ENCODE measurements at places on chromosomes 4 and X. TPM values are rescaled to one million over a fixed set of nuclear protein-coding genes. Genes with fewer than 3 reads are reported as not detected.
A peak's percentile ranks its signal among the peaks of the same experiment; 100 is the strongest.

DNA sequence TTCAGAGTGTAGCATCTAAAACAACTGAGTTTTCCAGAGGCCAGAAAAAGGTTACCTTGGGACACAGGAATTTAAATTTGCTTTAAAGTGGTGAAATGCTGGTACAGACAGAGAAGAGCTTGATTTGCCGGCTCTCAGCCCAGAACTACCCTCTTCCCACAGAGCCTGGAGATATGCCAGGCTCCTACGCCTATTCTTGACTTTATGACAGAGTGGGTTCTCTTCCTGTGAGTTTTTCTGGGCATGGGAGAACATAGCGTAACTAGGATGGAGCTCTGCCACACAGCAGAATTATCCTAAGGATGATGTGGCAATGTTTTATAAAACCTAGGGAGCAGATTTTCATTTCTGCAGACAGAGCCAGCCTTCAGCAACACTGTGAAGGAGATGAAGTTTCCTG, 241.8 kb downstream of the GRIA3 start:
- no peak for DNase-seq

The BMPR1B gene
- total RNA-seq, result 1.3 TPM

GRCh38 chr4:41374490-41374889, 117.8 kb downstream of the UCHL1 start:
- DNase-seq, result no peak

- peak; percentile 24 for DNase-seq
Measured at GRCh38 chrX:112832481-112833095, 8.0 kb downstream of the AMOT start.

DNA sequence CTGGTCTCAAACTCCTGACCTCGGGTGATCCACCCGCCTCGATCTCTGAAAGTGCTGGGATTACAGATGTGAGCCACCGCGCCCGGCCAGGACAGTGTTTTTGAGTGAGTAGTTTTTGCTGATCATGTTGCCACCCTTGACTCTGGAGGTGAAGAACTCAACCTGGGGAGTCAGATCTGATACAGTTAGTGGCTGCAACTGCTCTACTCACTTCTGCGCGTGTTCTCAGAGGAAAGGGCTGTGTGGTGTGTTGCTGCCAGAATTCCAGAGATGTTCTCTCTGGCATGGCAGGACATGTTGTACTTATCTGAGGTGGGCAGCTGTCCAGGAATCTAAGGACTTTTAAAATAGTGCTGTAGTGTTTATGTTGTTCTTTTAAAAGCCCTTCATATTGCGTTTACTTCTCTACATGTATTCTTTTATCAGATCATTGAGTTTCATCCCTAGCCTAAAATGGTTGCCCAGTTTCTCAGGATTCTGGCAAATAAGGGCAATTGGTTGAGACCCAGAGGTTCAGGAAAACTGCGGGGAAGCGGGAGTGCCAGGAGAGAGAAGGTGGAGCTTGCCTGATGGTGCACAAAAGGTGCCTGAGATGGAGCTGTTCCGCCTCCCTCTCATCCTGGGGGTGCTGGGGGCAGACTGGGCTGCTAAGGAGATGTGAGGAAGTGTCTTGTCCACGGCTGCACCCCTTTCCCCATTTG, 97.7 kb downstream of the ARHGAP10 start:
- peak; percentile 89 for DNase-seq

The PNCK gene
- 2.1 TPM for total RNA-seq

The BEND4 gene
- not detected for total RNA-seq

The MAGEE1 gene
- 3.7 TPM for total RNA-seq

The LAMTOR3 gene
- total RNA-seq, result 43.0 TPM

The TKTL1 gene
- 0.46 TPM for total RNA-seq

The CXorf65 gene
- not detected for total RNA-seq

DNA sequence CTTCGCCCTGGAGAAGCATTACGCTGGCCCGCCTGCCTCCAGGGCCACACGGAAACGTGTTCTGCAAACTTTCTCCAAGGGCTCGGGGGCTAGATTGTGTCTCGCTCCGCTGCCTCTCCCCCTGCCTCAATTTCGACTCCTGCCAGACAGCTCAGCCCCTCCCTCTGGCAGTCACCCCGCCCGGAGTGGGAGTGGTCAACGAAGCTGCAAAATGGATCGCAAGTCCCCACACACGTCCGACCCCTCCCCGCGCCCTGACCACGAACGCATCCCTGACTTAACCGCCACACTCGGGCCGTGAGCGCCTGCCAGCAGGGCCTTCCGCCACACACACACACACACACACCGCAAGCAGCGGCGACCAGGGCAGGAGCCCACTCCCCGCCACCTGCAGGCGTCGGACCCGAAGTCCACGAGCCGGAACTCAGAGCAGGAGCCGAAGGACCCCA, 47.0 kb upstream of the NKAP start:
- DNase-seq, result no peak

DNA sequence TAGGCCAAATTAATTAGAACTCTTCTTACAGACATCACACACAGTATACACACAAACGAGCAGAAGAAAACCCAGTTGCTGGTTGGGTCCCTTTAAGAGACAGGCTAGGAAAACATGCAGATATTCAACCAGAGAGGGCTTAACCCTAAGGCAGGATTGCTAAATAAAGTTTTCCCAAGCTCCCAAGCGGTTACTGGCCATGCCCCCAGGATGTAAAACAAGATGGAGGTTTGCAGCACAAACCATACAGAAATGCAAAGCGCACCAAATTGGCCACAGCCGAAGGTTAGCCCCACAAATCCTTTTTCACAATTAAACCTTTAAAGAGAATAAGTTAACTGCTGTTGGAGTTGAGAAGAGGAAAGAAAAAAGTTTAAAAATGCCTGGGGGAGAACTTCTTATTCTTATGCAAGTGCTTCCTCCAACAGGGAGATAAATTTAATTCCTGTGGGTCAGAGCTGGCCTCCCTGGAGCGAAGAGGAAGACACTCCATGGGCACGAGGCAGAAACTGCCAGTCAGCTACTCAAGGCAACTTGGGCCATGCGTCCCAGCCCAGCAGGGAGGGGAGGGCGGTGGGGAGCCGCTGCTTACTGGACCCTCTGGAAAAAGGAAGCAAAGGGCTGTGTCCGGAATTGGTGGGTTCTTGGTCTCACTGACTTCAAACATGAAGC, 167.6 kb upstream of the ARSJ start:
- DNase-seq, result no peak

The STK26 gene
- total RNA-seq, result 14.6 TPM

DNA sequence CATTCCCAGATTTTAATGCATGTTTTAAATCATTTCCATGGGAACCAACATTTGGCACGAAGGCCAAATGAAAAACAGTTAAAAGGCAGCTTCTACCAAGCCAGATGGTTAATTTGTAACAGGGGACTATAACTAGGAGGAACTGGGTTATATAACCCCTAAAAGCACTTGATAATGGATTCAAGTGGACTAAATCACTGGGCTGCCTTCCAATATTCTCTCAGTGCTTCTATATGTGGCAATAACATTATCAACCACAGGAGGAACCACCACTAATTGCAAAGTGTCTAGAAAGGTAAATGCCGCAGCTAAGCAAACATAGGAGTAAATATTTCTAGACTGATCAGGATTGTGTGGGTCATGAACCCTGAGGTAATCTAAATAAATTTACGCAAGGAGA, 391.5 kb downstream of the UBE2NL start:
- DNase-seq, result no peak

DNA sequence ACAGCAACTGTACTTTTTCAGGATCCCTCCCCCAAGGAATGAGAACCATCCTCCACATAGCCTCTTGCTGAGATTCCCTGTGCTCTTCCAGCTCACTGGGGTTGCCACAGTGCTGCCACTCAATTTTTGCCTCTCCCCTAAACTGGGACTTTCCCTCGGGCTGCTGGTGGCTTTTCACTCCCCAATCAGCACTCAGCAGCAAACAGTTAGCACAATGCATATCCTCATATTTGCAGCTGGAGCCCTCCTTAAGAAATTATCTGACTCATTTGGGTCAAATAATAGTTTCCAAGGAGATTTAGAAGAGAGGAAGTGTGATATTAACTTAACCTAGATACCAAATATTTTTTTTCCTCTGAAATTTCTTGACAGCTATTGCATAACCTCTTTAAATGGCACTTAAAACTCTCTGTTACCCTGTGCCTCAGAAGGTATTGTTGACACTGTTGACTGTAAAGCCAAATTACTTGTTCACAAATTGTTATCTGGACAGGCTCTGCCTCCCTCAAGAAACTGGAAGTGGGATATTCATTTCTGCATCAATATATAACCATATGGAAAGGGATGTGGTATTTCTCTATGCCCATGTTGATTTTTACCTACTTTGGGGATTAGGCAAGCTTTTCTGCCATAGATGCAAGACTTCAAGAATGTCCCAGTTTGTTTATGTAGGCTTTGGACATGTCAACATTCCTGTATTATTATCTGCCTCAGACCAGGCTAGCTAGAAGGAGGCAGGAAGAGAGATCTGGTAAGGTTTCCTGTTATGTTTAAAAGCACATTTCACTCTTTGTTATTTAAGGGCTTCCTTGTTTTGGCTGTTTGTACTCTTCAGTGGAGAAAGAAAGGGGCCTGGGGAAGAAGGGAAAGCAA, 58.0 kb downstream of the SEPTIN11 start:
- DNase-seq, result no peak

The PDLIM3 gene
- 25.2 TPM for total RNA-seq

GRCh38 chr4:145528601-145529000, 46.9 kb downstream of the SMAD1 start:
- no peak for DNase-seq

DNA sequence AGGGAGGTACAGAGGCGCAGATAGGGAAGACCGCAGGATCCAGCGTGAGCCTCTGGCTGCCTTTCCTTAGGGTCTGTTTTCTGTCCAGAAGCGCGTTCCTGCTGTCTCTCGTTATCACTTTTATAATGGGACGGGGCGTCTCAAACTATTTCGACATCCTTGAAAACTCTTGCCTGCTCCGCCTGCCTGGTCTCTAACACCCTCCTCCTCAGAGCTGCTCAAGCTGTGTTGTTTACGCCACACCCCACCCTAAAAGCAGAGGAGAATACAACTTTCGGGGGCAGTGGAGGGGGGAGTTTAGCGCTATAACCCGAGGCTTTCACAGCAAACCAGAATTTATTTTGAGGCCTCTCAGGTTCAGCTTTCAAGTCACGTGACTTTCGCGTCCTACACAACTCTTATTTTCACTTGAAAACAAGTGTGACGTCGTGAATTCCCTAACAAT, 646 bp upstream of the FAM3A start:
- no peak for DNase-seq

DNA sequence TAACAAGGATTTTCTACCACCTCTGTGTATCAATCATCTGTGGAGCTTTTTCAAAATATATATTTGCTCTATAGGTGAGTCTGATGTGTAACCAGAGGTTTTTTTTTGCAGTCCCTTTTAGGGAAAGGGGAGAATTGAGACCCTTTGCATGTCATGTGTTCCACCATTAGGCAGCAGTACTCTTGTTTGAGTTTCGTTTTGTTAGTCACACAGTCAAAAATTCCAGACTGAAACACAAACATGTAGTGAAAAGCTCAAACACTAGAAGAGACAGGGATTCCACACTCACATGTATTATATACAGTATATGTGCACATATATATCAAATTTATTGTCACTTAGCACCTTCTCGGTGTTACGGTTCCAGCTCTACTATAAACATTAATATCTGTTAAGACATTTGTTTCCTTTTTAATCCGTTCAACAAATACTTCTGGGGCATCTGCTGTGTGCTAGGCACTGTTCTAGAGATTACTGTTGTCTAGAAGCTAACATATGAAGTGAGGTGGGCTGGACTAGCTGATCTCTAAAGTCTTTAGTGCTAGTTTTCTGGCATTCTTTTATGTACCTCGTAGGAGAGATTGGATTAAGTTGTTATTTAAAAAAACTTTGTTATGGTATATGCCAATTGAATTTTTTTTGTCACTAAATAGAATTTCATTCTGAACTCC, 5.5 kb downstream of the USP9X start:
- DNase-seq, result no peak

DNA sequence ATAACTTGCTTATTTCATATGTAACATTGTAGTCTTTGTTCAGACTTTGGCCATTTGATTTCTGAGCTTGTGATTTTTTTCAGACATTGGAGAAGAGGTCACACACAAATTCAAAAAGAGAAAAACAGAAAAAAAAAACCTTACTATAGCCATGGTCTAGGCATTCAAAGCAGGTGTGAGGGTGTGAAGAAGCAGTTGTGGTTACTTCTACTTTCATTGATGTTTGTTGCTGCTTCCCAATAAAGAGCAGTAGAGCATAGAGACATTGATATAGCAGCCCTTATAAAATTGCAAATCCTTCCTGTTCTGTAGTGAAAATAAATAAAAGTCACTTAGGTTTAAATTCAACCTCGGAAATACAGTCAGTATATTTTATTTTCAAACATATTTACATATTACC, 671.6 kb downstream of the GRXCR1 start:
- no peak for DNase-seq

The VSIG4 gene
- 25.3 TPM for total RNA-seq

The L1CAM gene
- 12.0 TPM for total RNA-seq

GRCh38 chr4:26273616-26273980, 47.2 kb upstream of the RBPJ start:
- no peak for DNase-seq

The G3BP2 gene
- 50.5 TPM for total RNA-seq

The TLR3 gene
- total RNA-seq, result 4.2 TPM

GRCh38 chrX:133468051-133468450, 52.8 kb upstream of the GPC4 start:
- no peak for DNase-seq

- no peak for DNase-seq
Measured at GRCh38 chrX:20244931-20245330, 21.8 kb downstream of the RPS6KA3 start.

The EFHC2 gene
- 5.3 TPM for total RNA-seq

DNA sequence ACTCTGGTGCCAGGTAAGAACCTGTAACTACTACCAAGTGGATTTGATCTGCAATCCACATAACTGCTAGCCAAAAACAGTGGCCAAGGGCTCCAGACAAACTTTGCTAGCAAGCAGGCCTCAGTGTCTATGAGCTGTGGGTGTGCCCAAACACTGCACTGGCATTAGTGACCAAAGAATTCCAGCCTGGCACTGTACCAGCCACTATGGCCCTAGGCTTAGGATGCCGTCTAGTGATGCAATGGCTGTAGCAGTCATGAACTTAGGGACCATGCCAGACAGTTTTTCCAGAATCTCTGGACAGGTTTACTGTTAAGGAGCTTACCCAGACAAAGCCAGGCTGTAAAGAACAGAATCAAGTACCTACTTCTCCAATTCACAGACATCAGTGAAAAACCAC, 33.7 kb upstream of the PRR27 start:
- no peak for DNase-seq

The MTMR8 gene
- 1.2 TPM for total RNA-seq

GRCh38 chr4:8266508-8266907, 3.0 kb upstream of the HTRA3 start:
- DNase-seq, result no peak

The DNAAF6 gene
- total RNA-seq, result not detected

- no peak for DNase-seq
Measured at GRCh38 chr4:181420950-181421349, 822.3 kb upstream of the TENM3 start.

- DNase-seq, result no peak
Measured at GRCh38 chr4:144709793-144710525, 64.0 kb downstream of the HHIP start.

DNA sequence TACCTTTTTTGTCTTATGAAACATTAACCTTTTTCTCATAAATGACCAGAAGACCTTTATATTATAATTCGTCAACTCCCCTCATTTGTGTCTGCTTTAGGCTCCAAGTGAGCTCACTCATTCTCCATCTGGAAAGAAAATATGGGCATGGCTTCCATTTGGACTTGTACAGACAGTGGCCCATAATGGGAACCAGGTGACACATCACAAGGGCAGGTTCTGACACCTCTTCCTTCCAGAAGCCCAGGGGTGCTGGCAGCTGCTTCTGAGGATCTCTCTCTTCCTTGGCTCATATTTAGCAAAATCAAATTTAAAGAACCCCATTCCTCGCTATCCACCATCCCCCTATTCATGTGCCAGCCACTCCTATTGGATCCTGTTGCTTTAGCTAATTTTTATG, 69.6 kb downstream of the CD38 start:
- peak; percentile 57 for DNase-seq

The TREX2 gene
- 76.4 TPM for total RNA-seq

All from lower leg skin (tissue), 4 donors.